ENCODE measurements at places on chromosomes 11 and 22.
A peak's percentile ranks its signal among the peaks of the same experiment; 100 is the strongest.

DNA sequence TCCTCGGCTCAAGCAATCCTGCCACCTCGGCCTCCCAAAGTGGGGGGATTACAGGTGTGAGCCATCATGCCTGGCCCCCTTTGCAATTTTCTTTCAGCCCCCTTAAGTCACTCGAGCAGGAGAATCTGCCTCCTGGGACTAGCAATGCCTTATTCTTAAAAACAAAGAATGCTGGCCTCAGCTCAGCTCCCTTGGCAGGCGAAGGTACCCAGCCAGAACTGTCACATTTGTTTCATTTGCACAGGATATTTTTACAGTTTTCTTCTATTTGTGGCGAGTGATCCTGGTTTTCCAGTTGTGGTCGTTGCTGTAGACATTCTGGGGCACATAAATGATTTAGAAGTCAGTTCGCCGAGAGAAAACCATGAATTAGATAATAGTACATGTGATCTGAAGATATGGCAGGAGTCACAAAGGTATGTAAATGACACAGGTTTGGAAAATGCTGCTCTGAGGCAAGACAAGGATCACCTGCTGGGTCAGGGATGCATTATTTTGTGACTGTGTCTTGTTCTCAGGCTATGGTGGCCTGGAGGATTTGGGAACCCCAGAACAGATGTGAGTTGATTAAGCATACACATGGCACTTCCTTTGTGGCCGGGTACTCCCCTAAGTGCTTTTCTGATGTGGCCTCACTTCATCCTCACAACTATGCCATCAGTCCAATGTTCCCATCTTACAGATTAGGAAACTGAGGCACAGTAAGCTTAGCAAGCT lies 51.2 kb upstream of the SLC22A12 start:
- DNase-seq = peak; percentile 49

DNA sequence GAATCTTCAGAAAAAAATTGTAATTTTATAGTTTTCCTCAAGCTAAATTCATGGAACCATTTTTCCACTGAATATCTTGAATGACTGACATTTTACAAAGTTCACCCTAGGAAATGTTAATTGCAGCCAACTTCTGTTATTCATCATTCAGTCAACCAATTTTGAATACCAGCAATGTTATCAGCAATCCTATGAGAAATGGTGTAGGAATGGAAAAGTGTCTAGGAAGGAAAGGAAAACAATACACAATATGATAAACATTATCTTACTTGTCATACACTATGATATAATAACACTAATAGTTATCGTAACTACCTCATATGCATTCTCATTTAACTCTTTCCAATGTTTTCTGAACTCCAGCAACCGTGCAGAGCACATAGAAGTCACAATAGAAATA lies 790.5 kb upstream of the LRRC4C start:
- DNase-seq = no peak

DNA sequence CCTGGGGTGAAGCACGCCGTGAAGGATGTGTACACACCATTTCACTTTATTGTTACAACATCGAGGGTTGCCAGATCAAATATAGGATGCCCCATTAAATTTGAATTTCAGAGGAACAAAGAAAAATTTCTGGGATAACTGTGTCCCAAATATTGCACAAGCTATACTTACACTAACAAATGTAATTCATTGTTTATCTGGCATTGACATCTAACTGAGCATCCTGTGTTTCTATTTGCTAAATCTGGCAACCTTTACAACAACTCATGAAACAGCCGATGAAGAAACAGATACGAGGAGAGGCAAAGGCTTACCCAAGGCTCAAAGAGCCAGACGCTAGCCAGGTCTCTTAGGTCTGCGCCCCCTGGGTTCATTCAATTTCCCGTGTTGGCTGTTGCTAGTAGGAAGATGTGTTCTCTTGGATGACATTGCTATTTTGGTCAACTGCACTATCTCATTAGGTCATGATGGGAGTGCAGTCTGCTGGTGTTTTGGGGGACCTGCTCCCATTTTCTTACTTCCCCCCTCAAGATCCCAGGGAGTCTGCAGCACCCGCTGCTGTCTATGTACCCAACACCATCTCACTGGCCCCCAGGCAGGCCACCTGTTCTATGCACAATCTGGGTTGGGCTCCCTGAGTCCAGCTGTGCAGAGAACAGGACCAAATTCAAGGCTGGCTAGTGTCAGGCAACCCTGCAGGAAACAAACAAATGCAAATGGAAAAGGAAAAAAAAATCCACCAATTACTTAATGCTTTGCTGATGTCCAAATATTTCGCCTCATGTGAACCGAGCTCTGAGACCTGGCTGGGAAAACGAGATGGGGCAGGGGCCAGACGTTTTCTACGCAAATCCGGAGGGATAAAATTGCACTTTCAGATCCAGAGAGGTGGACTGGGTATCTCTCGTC lies 560.9 kb downstream of the MIAT start:
- DNase-seq = no peak

DNA sequence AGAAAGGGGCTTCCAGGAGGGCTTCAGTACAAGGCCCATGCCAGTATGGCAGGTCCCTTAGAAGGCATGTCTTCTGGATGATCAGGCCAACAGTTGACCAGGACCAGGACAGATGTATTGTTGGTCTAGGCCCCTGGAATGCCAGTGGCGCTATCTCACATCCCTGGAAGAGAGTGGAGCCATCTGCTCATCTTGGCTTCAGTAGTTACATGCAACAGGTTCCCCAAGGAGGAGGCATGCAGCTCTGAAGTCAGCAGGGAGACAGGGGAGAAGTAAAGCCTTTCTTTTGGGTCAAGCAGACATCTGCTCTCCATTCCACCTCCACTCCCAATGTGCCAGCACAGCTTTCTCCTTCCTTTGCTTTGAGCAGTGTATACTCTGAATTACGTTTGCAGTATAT lies 244.1 kb downstream of the KIRREL3 start:
- DNase-seq = no peak

- no peak for DNase-seq
These were observed 29.1 kb downstream of the RAB38 start for GRCh38 chr11:88146106-88146505.

DNA sequence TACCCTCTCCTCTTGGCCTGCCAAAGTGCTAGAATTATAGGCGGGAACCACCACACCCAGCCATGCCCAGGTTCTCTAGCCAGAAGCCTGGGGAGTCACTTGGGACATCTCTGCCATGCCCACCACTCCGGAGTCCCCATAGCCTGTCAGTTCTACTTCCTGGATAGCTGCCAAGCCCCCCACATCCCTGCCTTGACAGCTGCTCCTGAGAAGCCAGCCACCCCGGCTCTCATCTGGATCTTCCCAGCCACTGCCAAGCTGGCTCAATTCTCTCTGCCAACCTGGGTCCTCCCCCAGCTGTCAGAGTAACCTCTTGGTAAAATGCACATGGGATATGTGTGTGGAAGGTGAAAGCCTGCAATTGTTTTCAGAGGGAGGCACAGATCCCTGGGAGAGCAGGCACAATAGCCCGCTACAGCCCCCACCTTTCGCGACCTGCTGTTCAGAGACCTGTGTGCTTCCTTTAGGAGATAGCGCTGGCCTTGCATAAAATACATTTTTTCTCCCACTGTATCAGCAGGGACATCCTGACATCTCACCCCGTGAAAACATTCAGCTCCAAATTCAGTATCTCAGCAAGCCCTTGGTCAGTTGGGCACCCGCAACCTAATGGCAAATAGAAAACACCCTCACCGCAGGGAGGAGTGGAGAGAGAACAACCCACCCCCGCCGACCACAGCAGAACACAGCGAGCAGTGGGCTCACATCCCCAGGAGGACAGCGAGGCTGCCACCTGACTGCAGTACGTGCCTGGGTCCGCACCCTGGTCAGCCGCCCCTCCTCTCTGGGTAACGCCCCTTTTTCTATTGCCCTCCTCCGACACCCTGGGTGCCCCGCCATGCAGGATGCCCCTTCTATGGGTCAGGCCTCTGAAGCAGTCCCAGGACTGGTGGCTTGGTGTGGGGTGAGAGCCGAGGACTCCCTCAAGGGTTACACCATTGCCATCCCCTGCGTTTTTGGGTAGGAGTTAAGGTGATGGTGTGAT lies 1342.2 kb downstream of the BRD1 start:
- DNase-seq = no peak

GRCh38 chr11:95891423-95892170 lies 32.3 kb downstream of the MTMR2 start:
- no peak for DNase-seq

DNA sequence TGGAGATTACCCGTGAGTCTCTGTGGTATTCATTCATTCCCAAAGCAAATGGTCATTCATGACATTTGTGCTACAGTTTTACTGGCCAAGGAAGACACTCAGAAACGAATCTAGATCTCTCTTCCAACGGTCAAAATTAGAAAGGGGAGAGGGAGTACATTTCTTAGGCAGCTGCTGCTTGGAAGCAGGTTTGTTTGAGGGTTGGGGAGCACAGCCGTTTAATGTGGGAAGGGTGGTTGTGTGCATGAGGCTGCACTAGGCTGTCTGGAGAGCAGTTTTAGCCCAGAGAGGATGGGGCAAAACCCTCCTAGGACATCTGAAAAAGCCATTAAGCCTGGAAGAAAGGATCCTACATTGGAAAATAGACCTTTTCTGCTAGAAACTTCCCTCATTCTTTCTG lies 29.7 kb upstream of the TIMP3 start:
- DNase-seq = no peak

GRCh38 chr11:62601122-62601371 lies 618 bp downstream of the MTA2 start:
- DNase-seq = no peak

DNA sequence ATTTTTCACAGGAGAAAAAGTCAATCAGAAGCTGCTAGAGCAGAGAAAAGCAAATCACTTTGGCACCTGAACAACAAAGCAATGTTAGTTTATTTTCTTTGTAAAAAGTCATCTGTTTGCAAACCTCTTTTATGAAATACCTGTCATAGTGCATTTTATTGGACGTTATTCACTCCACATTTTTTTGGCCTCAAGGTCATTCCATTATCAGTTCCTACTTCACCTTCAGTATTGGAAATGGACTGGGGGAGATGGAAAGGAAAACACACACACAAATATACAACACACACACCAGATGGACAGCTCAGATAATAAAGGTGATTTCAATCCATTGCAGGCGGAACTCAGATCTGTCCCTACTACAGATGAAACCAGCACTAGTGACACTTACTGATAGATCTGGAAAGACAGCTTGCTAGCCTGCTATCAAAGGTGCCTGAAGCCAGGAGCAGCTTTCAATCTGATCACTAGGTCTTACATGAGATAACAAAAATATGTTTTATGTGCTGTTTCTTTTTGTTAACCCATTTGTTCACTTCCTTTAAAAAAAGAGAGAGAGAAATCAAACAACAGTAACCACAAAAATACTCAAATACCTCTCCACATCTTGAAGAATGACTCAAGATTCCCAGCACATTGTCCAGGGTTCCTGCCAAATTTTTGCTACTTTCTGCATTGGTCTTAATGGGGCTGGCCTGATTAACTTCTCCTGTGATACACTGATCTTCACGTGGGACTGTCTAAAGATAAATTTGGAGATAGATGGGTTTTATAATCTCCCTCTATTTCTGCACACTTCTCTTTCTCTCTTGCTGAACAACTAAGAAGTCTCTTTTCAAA lies 844.3 kb upstream of the TENM4 start:
- no peak for DNase-seq

Data from CMK (cell line).